Ovary (tissue), 10 donors: ENCODE measurements at places on chromosomes 6 and 20. TPM values are rescaled to one million over a fixed set of nuclear protein-coding genes. Genes with fewer than 3 reads are reported as not detected.

Gene DHX16
- polyA plus RNA-seq, result 19.3 TPM

Gene NANP
- 3.7 TPM for polyA plus RNA-seq

Gene EPHA7
- polyA plus RNA-seq, result 1.0 TPM

- DNase-seq, result no peak
Measured at GRCh38 chr6:122752459-122752858, 27.1 kb upstream of the FABP7 start.

DNA sequence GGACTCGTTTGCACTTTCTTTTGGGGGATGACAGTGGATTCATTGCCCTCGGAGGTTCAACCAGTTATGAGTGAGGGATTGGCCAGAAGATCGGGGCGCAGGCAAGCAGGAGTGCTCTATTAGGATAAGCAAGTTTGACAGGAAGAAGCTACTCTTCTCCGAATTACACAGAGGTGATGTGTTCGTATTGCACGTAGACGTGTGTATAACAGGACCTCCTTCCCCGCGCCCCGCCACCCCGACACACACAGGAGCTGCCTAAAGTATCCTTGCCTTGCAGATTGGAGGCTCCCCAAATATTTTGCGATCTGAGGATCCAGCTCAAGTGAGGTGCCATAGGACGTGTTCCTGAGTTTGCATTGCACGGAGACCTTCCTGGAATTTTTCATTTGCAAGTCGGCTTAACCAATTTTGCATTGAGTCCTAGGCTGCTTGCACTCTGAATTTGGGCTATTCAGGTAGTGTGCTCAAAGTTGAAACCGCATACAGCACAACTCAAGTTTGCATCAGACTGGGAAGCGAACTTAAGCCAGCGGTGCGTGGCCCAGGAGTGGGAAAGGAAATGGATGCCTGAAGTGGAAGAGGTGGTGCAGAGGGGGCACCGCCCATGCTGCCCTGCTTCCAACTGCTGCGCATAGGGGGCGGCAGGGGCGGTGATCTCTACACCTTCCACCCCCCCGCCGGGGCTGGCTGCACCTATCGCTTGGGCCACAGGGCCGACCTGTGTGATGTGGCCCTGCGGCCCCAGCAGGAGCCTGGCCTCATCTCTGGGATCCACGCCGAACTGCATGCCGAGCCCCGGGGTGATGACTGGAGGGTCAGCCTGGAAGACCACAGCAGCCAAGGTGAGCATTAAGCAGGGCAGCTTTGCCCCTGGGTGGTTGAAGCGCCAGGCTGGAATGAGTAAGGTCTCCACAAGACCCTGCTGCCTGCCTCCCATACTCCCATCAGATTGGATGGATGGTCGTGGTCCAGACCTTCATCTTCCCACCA is 770 bp downstream of the TCF19 start:
- DNase-seq, result no peak

- no peak for DNase-seq
Measured at GRCh38 chr6:35500782-35501181, 3.9 kb upstream of the TEAD3 start.
